CD4-positive, alpha-beta T cell treated with Interleukin-15 for 1 hour (primary cell): ENCODE measurements at places on chromosomes 5 and 9.

GRCh38 chr5:9775339-9775738 lies 145.2 kb upstream of the TAS2R1 start:
- DNase-seq, result no peak

- no peak for DNase-seq
These were observed 30.2 kb downstream of the PTPN3 start for GRCh38 chr9:109467936-109468335.

DNA sequence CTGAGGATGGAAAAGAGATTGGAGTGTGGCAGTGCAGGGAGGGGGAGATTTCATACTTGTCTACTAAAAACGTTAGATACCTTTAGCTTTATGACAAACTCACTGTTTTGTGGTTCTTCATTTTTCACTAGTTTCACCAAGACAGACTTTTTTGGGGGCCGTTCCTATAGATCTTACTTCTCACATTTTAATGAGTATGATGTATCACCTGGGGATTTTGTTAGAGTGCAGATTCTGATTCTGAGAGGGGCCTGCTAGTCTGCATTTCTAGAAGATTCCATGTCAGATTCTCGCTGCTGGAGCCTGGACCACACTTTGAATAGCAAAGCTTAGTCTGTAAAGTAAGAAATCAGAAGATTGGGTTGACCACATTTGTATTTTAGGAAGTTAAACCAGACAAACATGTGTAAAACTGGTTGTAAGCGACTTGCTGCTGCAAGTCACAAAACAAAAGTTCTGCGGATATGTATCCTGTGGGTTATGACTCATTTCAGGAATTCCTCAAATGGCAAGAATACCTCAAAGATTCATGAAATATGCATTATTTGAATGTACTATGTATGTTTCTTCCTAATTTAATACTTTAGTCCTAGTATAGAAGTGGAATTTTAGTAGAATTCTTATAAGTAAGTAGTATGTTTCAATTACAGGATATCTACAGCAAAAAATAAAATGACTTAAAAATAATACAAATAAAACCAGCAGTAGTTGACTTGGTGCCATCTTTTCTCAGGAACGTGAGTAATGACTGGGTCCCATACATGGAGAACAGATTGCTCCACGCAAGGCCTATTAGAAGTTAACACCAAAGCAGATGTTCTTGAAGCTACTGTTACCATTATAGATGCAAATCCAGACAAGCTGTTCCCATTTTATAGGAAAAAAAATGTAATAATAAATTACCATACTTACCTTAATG lies 27.8 kb downstream of the NFIL3 start:
- no peak for DNase-seq

GRCh38 chr5:153099328-153099727 lies 391.1 kb upstream of the GRIA1 start:
- no peak for DNase-seq

DNA sequence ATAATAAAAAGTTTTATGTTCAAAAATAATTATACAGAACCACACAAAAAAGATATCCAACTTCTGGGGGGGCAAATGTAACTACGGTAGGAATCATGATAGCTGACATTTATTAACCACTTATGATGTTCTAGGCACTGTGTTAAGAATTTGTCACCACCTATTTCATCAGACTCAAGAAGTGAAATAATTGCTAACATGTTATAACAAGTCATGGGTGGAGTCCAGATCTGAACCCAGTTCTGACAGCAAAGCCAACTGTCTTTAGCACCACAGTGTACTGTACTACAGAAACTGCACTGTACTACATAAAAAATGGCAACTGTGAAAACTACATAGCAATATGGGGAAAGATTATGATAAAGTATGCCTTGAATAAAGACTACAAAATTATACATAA lies 3.0 kb upstream of the SAP30L start:
- no peak for DNase-seq

DNA sequence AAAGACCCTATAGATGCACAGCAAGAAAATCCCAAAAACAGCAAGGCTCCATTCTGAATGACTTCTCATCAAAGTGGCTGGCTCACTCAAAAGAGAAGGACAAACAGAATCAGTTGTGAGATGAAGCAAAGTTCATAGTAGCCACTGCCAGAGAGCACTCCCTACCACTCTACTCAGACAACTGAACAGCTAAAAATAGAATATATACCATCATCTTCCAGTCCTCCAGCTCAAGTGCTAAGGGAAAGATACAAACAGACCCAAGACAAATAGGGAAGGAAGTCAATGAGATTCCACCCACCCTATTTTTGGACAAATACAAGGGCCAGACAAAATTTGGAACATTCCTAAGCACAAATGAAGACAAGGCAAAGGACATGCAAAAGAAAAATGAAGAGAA lies 20.6 kb downstream of the GNAQ start:
- DNase-seq, result no peak

DNA sequence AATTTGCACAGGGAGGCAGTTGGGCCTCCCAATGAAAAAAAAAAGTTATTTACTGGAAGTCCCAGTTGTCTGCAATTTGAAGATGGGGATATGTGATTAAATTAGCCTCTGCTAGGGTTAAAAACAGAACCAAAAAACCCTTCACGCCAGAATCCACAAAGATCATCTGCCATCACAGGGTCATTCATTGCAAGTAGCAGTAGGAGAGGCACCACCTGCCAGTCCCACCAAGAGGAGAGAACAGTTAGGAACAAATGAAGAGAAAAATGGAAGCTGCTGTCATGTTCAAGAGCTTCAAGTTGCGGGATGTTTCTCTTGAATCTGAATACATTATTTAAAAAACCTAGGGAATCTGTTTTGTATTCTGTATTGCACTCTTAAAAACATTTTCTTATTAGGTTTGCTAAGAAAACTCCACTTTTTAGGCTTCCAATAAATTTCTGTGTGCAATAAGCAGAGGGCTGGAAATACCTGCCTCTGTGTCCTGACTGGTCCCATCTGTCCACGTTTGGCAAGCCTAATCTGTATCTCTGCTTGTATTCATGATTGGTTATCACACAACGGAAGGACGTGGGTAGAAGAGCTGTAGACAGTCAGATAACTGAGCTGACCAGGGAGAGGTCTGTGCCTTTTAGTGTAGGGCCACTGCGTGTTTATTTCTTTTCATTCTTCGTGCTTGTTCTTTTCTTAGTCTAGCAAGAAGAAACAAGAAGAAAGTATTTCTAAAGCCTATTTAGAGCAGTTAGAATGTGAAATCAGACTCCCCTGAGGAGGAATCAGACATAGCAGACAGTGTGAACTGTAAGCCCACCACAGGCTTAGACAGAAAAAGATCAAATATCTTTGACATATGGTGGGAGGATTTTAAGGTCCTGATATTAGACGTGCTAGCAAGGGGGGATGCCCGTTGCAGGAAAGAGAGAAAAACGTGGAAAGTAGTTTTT lies 630.6 kb upstream of the SEMA6A start:
- DNase-seq, result no peak

GRCh38 chr5:113552620-113553019 lies 39.1 kb downstream of the YTHDC2 start:
- no peak for DNase-seq
